ENCODE measurements at places on chromosomes 16 and 17.

- no peak for DNase-seq
Measured at GRCh38 chr17:31580706-31581490, 189.4 kb downstream of the RAB11FIP4 start.

DNA sequence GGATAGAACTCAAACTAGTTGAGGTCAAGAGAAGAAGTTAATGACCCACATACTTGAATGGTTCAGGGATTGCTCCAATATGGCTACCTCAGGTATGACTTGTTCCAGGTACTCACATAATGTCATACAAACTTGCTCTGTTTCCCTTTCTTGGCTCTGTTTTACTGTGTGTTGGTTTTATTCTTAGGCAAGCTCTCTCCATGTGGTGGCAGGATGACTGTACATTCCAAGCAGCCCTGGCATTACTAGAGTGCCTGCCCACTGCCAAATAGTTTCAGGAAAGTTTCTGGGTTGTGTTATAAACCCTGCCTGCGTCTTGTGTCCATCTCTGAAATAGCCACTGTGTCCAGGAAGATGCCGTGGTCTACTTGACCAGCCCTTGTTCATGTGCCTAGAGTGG is 476.8 kb downstream of the SHISA9 start:
- no peak for DNase-seq

DNA sequence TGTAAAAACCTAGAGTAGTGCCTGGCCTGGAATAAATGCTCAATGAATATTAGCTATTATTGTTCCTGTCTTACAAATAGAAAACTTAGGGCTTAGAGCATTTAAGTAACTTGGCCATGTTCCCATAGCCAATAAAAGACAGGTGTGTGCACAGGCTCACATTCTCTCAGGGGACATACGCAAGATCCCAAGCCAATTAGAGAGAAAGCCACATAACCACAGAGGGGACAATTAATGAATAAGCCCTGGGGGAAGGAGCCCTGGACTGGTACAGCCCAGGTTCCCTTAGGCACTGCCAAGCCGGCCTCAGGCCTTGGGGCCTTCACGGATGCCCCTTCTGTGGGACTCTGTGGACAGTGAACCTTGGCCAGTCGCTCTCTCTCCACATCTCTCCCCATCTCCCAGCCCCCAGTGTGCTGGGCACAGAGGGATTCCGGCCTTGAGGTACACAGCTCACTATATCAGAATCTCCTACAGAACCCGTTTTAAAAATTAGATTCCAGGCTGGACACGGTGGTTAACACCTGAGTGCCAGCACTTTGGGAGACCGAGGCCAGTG is 27.3 kb upstream of the ABCC12 start:
- DNase-seq, result no peak

GRCh38 chr17:72378414-72379390 is 257.9 kb downstream of the SOX9 start:
- DNase-seq, result no peak

DNA sequence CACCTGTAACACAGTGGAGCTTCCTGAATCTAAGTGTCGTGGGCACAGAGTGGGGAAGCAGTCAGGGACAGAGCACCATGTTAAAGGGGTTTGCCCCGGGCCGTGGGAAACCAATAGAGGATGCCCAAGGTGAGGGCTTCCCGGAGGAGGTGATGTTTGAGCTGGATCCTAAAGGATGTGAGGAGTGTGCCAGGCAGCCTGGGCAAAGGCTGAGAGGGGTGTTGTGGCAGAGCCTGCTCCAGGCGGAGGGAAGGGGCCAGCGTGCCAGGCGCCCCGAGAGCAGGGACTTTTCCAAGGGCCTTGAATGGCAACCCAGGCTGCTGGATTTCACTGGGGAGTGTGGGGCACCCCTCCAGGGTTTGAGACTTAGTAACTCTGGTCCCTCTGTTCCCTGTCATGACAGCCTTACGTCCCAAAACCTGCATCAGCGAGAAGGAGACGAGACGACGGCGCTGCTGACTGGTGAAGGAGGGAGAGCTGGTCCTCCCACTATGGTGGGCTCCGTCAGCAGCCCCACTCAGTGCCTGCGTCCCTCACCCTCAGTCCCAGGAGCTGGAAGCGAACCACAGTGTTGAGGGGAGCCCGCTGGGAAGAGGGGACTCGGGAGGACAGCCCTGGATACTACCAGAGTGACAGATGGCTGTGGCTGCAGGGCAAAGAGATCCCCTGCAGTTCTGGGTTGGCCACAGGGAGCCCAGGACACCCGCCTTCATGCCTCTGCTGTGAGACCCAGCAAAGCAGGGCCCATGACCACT is 228.4 kb downstream of the KATNIP start:
- no peak for DNase-seq

DNA sequence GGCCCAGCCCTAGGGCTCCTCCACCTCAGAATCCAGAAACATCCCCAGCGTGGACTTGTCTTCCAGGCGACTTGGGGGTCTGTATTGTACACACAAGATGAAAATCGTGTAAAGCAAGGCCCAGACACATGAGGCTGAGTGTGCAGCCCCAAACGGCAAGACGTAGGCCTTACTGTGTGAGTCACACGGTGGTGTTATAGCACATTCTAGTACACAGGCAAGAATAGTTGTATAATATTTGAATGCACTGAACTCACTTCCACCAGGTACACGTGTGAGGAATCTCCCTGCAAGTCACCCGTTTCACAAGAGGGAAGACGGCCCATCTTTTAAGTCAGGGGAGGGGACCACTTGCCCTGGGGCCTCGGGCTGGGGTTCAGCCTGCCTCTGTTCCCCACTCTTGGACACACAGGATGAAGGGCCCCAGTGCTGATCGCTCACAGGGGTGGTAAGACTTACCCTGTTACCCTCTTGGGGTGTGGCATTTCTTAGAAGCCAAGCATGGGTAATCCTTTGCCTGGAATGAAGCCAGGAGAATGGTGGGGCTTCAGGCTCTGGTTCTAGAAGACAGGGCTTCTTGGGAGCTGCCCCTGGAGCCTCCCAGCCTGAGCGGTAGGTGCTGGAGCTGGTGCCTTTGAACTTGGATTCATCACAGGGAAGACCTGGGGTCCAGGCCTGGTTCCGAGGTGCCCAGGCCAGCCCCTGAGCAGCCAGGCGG is 71.3 kb downstream of the SREBF1 start:
- no peak for DNase-seq

- no peak for DNase-seq
Measured at GRCh38 chr17:73029991-73030390, 62.5 kb downstream of the SLC39A11 start.

DNA sequence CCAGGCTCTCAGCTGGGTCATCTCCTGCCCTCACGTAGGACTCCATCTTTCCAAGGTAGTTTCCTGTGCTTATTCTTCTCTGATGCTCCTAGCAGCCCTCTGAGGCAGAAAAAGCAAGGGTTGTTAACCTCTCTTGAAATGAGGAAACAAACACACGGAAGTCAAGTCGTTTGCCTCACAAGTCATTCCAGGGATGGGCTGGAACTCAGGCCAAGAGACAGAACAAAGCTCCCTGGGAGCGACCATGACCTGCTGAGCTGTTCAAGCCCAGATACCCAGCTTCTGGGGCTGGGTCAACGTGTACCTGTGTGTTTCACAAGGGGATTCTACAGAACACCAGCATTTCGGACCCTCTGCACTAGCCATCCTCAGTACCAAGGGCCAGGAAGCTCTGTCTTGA is 28.1 kb downstream of the SRL start:
- DNase-seq, result no peak

GRCh38 chr16:75957870-75958269 is 231.6 kb upstream of the CPHXL start:
- no peak for DNase-seq

GRCh38 chr17:66920950-66921349 is 43.6 kb upstream of the CACNG4 start:
- no peak for DNase-seq

- DNase-seq, result no peak
Measured at GRCh38 chr17:55859301-55859795, 108.5 kb downstream of the PCTP start.

DNA sequence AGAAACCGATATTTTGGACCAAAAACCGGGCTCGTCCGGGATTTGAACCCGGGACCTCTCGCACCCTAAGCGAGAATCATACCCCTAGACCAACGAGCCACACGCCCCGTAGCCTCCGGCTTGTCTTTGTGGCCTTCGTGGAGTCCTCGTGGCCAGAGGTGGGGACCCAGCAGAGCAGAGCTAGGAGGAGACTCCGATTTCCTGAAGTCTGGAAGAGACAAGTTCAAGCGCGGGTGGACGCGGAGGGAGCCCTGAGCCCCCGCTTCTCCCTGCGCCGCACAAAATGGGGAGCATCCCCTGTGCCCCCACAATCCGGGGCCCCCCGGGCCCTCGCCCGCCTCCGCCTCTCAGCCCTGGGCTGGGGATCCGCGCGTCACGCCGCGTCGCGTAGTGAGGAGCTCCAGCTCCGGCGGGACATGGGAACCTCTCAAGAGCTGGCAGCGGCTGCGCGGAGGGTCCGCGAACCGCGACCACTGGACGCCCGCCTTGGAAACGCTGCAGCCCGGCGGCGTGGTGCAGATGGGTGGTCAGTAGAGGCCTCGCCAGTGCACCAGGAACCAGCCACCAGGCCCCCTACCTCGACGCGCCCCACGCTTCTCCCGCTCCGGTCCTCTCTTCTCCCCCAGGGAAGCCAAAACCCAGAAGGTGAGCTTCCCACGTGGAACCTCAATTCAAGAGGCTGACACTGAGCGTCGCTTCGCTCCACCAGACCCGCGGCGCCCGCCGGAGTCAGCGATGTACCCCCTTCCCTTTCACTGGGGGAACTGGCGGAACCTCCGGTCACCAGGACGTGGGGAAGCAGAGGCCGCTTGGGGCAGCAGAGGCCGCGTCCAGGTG is 5.2 kb upstream of the OR1F1 start:
- no peak for DNase-seq

DNA sequence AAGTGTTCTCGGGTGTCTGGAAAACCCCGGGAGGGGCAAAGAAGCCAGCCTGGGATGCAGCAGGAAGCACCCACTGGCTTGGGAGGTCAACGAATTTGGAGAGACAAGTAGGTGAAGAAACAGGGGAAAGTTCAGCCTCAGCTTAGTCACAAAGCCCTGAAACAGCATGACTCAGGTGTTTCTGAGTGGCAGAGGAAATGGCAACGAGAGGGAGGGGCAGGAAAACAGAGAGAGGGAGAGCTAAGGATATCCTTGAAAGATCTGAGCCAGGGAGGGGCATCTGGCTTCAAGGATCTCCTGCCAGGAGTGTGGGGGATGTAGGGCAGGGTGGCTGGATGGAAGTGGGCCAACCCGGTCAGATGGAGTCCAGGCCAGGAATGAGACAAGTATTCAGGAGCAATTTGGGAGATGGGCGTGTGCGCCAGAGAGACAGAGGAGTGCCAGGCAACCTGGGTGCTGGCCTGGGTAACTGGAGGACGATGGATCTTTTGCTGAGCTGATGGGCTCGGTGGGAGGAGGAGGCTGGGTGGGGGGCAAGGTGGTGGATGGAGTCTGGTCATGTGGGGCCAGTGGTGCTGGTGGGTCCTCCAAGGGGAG is 27.2 kb downstream of the ABCC3 start:
- peak; percentile 25 for DNase-seq

DNA sequence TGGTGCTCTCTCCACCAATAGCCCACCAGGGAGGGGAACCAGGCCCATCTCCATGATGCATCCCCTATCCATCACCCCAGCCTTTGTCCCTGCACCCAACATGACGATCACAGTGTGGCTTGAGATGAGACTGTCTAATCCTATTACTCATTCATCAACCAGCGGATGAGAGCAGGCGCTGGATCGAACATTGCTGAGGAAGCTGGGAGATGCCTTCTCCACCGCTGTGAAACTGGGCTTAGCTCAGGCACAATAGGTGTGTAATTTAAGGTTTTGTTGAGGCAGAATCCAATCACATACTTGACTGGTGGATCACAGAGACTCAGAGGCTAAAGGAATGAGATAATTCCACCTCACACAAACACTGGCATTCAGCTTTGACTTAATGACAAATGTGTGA is 64.6 kb upstream of the IRX3 start:
- DNase-seq, result no peak

- DNase-seq, result peak; percentile 37
Measured at GRCh38 chr16:57265850-57266530, 18.5 kb downstream of the PLLP start.

DNA sequence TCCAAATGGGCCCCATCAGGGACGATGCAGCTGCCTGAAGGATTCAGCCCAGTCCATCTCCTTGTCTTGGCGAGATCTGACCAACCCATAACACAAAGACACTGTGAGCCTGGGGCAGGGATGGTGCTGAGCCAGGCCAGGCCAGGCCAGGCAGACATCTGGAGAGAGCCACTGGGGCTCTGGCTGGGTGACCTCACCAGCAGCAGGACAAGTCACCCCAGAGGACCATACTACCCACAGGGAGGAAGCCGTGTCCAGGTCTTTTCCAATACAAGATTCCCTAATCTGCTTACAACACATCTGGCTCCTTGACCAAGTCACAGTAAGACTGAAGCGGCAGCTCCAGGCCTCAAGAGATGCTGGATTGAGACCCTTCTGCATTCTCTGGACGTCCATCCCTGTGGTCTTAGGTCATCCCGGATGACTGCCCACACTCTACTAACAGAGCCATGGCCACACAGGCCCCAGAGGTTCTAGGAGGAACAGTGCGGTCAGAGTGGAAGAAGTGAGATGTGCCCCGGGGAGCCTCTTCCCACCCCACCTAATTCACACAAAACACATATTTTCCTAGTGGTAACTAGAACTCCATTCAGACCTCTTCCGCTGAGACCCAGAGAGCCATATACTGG is 81.8 kb upstream of the RCVRN start:
- no peak for DNase-seq

- no peak for DNase-seq
Measured at GRCh38 chr17:13874817-13875216, 194.5 kb upstream of the COX10 start.

- peak; percentile 81 for DNase-seq
Measured at GRCh38 chr17:1577182-1577581, 14.6 kb upstream of the PITPNA start.

DNA sequence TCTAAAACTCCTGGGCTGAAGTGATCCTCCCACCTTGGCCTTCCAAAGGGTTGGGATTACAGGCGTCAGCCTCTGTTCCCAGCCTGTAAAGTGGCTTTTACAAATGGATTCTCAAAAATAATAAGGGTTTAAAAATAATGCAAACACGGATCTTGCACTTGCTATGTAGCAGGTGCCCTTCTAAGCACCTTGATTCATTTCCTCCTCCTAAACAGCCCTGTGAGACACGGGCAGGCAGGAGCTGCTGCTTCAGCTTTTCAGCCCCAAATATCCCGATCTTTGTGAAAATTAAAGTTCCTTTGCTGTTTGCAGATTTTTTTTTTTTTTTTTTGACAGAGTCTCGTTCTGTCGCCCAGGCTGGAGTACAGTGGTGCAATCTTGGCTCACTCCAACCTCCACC is 31.7 kb downstream of the NAGPA start:
- DNase-seq, result no peak

- DNase-seq, result no peak
Measured at GRCh38 chr17:8073627-8074484, 13.7 kb downstream of the ALOX12B start.

DNA sequence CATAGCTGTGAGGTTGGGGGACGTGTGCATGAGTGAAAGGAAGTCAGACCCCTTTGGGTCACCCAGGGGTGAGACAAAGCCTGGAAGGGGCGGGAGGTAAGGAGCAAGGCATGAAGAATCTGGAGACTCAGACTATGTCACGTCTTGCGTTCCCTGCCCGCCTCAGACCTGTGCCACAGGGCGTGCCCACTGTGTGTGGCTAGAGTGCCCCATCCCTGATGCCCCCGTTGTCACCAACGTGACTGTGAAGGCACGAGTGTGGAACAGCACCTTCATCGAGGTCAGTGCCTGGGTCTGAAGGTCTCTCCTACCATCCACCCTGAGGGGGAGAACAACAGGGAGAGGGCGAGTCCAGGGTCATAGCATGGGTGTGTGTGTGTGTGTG is 15.1 kb upstream of the PDK2 start:
- DNase-seq, result no peak

Measured in tibial nerve (tissue), 4 donors.